GM23248 (cell line): ENCODE measurements at places on chromosomes 13 and 19.

GRCh38 chr13:46478651-46479050, 74.3 kb upstream of the LRCH1 start:
- peak; percentile 34 for DNase-seq

DNA sequence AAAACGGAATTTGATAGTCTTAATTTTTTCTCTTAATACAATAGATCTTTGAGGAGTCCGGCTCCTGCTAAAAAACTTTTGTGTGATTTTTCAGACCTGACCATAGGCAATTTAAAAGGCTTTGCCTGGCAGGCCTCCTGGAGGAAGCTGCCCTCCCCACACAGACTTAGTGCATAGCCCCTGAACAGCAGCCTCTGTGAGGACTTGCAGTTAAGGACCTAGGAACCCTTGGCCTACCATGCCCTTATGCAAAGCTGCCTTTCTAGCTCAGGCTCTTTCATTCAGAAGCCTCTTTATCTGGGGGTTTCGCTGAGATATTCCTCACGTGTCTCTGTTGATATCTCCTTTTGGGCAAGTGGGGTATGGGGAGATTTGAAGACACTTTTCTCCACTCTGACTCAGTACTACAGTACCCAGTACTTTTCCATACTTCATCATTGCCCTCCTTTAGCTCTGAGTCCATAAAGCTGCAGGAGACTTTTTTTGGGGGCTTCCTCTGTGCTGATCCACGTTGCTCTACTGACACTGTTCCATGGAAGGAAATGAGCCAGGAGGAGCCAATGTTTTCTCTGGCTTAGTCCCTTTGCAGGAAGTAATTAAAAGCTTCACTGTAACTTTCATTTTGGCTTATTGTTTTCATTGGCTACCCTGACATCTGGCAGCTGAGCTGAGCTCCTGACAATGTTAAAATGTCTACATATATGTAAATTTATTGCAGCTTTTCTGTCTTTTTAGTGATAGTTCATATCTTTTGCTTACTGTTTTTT, 283.1 kb downstream of the TDRD3 start:
- no peak for DNase-seq

GRCh38 chr19:51434456-51434855, 17.0 kb upstream of the SIGLEC10 start:
- no peak for DNase-seq

DNA sequence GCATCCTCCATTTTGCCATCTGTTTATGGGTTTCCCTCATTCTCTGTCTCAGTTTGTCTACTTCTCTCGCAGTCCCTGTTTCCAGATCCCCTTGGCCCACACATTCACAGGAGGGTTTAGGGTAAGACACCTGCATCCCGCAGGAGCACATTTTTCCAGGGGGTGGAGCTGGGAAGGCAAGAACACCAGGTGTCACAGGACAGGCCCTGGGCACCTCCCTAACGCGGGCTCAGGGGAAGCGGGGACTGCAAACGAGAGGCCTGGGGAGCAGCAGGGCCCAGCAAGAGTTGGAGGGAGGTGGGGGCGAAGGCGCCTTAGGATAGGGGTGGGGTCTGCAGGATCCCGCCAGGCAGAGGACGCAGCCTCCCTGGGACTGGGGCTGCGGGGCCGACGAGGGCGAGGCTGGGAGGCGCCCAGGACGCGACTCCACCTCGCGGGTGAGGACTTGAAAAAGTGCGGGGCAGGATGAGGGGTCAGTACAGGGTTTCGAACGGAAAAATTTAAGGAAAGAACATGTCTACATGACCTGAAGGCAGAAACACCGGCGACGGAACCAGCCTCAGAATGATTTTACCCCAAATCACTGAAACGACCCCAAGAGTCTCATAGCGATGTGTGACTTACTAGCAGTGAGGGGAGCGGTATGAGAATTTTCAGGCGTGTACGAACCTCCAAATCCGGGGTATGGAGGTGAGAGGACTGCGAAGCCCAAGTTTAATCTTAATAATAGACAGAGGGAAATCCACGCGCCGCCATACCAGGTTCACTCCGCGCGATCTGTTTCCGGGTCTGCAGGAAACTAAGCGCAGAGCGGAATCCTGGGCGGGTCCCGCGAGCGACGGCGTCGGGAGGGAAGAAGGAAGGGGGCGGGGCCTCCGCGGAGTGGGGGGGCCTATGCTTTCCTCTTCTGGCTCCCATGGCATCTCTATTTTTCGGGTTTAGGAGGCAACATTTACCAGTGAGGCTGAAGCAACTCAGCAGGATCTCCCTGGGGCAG, 7.1 kb upstream of the ERVV-2 start:
- DNase-seq = peak; percentile 87

GRCh38 chr19:11138601-11139300, 16.8 kb downstream of the SPC24 start:
- peak; percentile 93 for DNase-seq

DNA sequence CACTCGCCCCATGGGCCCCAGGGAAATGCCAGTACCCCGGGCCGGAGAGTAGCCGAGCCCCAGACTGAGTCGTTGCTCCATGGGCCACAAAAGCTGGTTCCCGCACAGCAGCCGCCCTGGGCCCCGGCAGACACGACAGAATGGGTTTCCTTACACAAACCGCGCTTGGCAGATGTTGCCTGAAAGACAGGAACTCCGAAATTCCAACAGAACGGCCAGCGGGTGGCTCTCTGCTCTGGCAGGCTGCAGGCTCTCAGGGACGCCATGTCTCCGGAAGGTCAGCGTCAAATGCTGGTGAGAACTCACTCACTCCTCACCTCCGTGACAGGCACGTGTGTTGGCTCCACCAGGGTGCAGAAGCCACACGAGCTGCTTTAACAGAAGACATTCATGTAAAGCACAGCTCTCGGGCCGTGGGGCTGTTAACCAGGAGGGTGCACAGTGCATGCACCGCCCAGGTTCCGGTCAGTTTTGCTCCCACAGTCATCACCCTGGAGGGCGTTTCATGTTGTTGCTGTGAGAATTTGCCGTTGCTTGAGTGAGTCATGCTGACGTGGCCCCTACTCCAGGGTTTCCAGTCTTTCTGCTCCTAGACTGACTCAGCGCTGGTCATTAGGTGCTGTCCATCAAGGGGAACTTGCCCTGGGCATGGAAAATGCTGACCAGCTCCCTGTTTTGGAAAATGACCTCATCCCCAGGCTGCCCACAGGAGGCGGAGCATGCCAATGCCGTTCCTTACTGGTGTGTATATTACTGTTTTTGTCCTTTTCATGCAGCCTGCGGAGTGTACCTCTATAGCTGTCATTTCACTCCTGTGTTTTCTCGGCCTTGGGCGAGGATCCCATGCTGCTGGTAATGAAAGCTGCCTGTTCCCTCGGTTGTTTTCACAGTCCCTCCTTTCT, 44.8 kb downstream of the ANKRD10 start:
- peak; percentile 100 for DNase-seq

GRCh38 chr19:7820588-7820987, 9.4 kb upstream of the EVI5L start:
- no peak for DNase-seq

- DNase-seq = peak; percentile 43
Measured at GRCh38 chr13:42266473-42266872, 5.5 kb upstream of the AKAP11 start.

DNA sequence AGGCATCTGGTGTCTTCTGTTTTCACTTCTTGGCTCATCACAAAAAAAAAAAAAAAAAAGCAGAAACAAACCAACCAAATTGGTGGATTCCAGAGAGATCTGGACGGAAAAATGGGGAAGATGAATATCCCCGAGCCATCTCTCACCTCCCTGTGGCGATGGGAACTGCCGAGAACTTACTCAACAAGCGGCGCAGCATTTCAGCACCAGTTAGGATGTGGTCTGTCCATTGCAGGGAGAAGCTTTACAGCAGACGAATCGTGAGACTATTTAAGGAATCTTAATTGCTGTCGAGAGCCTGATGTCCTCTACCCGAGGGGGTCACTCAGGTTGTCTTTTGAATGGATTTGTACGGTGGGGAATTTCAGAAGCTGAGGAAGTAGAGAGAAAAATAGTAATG, 17.3 kb upstream of the KDM4B start:
- no peak for DNase-seq

DNA sequence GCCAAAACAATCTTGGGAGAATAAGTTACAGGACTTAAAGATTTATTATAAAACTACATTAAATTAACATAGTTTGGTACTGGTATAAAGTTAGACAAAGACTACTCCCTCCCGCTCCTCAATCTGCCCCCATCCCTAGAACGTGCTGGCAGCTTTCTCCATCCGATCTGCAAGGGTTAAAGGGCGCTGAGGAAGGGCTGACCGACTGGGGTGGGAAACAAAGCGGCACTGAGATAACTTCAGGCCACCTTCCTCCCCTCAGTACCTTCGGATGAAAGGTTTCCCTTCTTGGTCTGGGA, 790 bp upstream of the SUGT1 start:
- no peak for DNase-seq

GRCh38 chr13:56735537-56735942, 405.2 kb upstream of the PRR20A start:
- no peak for DNase-seq

- DNase-seq = peak; percentile 99
Measured at GRCh38 chr13:26221721-26222519, at the start of gene RNF6. Gene RNF6 (minus strand): TSS chr13:26222314. CDS start chr13:26219649, 2,665 bp downstream.

- DNase-seq = no peak
Measured at GRCh38 chr13:48892688-48893075, 83.0 kb upstream of the FNDC3A start.

DNA sequence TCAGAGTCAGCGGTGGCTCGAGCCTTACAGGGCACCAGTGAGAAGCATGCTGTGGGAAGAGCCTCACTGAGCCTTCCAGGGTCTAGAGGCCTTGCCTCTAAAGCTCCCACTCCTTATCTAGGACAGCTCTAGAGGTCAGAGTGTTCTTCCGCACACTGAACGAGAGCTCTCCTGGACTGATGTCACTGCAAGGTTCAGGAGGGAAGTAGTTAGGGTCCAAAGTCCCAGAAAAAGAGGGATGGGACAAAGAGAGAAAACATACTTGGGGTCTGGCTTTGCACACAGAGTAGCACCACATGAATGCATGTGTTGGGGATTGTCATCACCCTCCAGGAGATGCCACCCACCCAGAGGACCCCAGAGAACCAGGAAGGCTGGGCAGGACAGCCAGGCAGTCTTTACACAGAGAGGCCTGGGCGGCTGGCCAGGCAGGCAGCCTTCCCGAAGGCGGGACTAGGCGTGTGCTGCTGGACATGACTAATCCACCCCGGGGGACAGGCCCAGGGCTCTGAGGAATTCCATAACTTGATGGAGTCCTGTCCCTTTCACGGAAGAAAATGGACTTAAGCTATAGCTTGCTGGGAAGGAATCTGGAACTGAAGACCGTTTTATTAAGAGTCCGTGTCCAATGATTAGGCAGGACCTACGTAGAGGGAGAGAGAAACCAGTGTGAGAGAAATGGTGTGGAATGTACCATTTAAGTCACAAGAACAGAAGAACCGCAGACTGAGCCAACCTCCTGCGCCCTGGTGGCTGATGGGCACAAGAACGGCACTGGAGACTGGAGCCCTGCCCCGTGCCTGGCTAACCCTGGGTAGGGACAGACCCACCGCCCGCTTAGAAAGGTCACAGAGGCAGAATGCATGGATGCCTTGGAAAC, 16.6 kb upstream of the EPHX3 start:
- DNase-seq = peak; percentile 98

DNA sequence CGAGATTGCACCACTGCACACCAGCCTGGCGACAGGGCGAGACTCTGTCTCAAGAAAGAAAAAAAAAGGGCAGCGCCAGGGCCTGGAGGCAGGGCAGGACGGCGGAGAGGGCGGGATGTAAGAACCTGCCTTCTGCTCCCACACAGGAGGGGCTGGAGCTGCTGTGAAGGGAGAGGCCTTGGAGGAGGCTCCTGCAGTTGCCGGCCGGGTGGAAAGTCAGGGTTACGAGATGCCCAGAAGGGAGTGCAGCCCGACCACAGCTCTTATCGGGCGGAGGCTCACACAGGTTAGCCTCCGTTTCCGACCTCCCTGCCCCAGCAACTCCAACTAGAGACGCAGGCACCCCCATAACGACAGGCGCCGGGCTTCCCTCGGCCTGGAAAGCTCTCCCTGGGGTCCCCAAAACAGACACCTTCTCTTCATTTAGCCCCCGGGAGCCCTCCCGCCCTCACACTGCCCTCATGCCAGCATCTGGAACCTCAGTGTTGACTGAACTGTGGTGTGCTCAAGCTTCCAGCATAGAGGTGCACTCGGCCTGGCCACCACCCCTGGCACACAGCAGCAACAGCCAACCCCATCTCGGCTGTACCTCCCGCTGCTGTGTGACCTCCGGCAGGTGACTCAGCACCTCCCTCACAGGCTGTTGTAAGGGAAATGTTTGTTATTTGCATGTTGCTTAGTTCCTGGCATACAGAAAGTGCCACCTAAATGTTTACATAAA, 1.4 kb downstream of the PLPP2 start:
- DNase-seq = peak; percentile 81

GRCh38 chr13:90120026-90120425, 1227.5 kb upstream of the MIR17HG start:
- DNase-seq = no peak

DNA sequence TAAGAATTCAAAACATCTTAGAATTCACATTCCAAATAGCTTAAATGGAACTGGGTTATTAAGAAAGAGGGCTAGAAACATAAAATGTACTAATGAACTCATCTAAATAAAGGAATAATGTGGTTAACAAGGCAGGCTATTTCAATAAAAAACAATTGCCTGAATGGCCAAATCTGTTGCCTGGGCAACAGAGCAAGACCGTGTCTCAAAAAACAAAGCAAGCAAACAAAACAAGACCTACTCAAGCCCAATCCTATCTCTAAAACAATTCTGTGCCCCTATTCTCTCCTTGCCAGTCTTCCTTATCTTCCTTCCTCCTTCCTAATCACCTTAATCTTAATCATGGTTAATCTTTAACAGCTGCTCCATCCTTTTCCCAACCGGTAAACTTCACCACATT, 12.1 kb downstream of the IGFL1 start:
- no peak for DNase-seq

DNA sequence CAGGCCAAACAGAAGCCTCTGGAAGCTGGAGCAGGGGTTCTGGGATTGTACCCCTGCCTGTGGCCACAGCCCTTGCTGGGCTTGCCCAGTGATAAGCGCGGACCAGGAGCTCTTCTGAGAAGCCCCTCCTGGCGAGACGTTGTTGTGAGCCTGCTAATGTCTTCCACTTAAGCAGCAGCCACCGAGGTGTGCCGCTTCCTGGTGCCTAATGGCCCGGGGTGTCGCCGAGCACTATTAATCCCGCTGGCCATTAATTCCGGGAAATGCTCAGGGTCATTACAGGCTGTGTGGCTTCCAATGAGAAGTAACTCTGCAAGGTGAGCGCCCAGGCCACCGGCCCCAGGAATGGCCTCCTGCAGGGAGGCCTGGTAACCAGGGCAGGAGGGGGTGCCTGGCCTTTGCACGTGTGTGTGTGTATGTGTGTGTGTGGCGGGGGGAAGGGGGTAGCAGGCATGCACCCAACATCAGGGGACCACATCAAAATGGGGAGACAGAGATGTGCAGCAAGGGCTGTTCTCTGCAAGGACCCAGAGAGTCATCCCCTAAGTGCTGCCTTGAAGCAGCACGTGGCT, 175.0 kb downstream of the URI1 start:
- DNase-seq = no peak

- DNase-seq = peak; percentile 57
Measured at GRCh38 chr13:24168979-24169378, 8.5 kb downstream of the SPATA13 start.

GRCh38 chr19:2488405-2488941, 12.5 kb downstream of the GADD45B start:
- peak; percentile 51 for DNase-seq
